ENCODE measurements at places on chromosomes 2 and 18.
A peak's percentile ranks its signal among the peaks of the same experiment; 100 is the strongest.

- DNase-seq = no peak
Observed at GRCh38 chr2:60634438-60634837, 81.0 kb upstream of the BCL11A start.

GRCh38 chr2:7819316-7819715, 862.5 kb upstream of the ID2 start:
- DNase-seq = no peak

- no peak for DNase-seq
Observed at GRCh38 chr2:174516501-174517378, 29.9 kb upstream of the GPR155 start.

- no peak for DNase-seq
Observed at GRCh38 chr2:105180491-105180972, 61.0 kb upstream of the GPR45 start.

- DNase-seq = no peak
Observed at GRCh38 chr18:77501266-77501665, 251.6 kb downstream of the GALR1 start.

DNA sequence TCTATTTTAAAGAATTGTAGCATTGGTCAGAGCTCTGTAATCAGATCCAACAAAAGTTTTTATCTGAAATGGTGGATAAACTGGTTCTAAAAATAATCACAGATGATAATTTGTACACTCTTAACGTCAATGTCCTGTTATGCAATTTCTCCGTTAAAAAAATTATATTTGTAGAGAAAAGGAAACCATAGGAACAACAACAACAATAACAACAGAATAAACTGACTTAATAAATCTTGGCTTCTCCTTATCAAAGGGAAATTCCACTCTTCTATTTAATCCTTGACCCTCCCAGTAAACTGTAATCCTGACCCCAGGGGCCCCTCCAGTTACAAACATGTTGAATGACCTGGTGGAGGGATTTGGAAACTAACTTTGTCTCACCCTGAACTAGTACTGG, 78.6 kb upstream of the ZFP36L2 start:
- DNase-seq = no peak

- DNase-seq = no peak
Observed at GRCh38 chr18:52403291-52404021, 63.5 kb downstream of the DCC start.

DNA sequence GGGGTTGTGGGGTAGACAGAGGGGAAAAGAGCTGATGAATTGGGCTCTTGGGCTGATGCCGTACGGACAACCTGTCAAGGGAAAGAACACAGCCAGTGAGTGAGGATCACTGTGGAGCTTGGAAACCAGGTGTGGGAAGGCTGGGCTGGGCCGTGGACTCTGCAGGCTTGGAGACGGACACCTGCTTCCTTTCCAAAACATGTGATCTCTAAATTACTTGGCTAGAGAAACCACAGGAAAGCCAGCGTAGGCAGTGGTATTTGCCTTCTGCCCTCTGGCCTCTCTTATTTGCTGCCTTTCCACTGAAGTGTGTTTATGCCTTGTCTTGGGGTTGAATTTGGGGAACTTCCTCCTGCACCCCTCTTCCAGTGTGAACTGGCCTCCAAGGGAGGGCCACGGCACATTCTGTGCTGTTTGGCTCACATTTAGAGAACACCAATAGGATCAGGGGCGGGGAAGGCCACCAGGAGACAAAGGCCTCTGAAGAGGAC, 267.7 kb downstream of the PRKCE start:
- no peak for DNase-seq

DNA sequence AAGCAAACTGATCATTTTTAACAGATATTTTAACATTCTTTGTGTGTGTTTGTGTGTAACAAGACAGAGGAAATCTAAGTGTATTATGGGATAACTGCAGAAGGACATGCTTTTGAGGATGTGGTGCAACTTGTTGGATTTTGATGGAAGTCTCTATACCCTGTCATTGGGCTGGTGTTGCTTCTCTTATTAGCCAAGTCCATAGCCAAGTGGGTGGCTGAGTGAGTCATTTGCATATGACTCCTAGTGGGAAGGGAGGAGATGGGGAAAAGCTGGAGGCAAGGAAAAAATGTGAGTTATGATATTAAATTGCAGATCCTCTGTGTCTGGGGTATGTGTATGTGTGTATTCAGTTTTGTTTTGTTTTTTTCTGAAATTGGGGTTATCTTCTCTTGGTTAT, 879.9 kb downstream of the DCC start:
- DNase-seq = peak; percentile 17

- DNase-seq = no peak
Observed at GRCh38 chr2:193695367-193695766, 1500.6 kb upstream of the TMEFF2 start.

DNA sequence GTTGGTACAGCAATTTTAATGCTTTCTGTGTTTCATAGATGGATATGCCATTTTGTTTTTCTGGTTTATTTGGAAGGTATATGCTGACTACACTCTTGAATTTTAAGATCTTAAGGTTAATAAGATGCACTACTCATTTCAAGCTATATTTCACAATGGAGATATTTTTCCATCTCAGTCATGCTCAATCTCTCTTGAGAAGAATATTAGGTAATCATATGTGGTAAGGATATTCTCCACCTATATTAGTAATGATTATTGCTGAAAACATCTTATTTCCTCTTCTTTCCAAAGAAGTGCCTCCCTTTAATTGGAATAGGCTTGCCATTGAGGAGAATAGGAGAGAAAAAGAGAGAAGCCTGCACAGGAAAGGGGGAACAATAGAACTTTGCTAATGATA, 40.1 kb downstream of the EPB41L3 start:
- DNase-seq = no peak

GRCh38 chr2:86383844-86384243, 46.4 kb upstream of the REEP1 start:
- DNase-seq = no peak

DNA sequence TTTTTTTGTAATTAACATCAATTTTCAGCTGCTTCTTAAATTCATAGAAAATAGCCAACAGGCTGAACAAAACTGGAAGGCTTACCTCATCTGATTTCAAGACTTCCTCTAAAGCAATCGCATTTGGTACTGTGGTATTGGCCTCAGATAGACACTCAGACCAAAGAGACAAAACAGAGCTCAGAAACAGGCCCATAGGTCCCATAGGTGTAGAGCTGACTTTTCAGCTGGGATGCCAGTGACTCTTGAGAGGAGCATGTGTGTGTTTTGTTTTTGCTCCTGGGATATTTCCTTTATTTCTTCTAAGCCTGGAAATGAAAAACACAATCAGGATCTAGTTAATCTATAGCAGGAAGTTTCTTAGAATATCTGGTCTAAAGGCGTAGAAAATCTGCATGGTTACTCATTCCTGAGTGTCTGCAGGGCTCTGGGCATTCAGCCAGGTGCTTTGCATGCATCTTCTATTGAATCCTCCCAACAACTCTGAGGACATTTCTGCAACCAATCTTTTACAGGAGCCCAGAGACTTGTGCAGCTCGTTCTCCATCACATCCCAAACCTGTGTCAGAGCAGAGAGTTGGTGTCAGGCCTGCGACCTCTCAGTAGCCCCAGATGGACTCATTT, 190.8 kb downstream of the RTP5 start:
- DNase-seq = no peak

DNA sequence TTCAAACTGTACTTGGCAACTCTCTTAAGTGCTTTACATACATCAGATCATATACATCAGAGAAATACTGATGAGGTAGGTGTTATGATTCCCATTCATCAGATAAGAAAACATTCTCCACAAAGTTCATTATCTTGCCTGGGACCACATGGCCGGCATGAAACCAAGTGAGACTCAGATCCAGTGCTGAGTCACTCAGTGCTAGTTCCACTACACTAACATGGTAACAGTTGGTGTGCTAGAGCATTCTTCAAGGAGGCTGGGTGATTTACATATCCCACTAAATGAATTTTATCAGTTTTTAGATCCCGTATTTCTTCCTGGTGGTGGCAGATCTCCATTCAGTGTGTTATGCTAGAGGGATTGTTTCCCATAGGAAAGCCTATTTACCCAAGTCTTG, 772.0 kb downstream of the CNTNAP5 start:
- DNase-seq = no peak

- DNase-seq = no peak
Observed at GRCh38 chr2:199977984-199978415, 22.6 kb downstream of the MAIP1 start.

- DNase-seq = no peak
Observed at GRCh38 chr2:121837591-121837990, 82.1 kb downstream of the TSN start.

DNA sequence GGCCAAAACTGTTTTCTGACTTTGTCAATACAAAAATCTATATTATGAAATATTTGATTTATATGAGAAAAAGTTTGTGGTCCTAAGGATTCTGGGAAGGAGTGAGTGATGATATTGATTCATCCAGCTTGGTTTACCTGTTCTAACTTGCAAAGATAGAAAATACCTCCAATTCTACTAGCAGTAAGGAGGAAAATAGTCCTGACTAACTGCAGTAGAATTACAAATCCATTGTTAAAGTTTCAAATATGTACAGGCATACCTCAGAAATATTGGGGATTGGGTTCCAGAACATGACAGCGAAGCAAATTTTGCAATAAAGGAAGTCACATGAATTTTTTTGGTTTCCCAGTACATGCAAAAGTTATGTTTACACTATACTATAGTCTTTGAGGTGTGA, 158.8 kb upstream of the CYRIA start:
- no peak for DNase-seq

DNA sequence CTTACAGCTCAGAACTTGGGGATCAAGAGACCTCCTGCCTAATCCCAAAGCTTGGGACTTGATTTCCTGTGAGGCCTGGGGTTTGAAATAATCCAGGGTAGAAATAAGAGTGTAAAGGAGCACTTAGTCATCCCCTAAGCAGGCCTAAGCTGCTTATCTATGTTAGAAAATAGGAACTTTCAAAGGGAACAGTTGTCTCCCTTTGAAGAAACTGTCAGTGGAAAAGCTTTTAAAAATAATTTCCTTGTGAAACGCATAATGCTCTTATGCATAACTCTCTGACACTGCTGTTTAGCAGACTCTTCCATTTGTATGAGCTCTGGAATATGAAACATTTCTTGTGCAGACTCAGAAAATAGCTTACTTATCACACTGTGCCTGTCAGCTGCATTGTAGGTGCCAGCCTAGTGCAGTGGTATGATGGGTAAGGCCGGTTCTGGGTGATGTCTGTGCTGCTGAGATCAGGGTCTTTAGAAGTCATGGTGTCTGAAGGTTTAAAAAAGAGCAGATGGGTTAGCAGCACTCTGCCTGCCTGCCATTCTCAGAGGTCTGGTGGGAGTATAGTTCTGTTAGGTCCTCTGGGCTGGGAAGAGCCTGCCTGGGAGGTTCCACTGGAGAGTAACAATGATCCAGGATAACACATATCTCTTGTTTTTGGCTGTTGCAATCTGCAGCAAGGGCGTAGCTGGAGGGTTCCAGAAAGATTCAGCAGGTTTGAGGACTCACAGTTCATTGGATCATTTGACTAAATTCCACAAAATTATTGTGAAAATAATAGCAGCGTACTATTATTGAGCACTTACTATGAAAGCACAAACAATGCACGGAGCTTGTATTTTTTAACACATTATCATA, 283.2 kb upstream of the MEX3C start:
- no peak for DNase-seq

GRCh38 chr2:236794176-236794957, 224.7 kb downstream of the ACKR3 start:
- no peak for DNase-seq
